ENCODE measurements at places on chromosomes 2 and 18.

GRCh38 chr18:5608846-5609245, 65.0 kb upstream of the EPB41L3 start:
- DNase-seq = no peak

DNA sequence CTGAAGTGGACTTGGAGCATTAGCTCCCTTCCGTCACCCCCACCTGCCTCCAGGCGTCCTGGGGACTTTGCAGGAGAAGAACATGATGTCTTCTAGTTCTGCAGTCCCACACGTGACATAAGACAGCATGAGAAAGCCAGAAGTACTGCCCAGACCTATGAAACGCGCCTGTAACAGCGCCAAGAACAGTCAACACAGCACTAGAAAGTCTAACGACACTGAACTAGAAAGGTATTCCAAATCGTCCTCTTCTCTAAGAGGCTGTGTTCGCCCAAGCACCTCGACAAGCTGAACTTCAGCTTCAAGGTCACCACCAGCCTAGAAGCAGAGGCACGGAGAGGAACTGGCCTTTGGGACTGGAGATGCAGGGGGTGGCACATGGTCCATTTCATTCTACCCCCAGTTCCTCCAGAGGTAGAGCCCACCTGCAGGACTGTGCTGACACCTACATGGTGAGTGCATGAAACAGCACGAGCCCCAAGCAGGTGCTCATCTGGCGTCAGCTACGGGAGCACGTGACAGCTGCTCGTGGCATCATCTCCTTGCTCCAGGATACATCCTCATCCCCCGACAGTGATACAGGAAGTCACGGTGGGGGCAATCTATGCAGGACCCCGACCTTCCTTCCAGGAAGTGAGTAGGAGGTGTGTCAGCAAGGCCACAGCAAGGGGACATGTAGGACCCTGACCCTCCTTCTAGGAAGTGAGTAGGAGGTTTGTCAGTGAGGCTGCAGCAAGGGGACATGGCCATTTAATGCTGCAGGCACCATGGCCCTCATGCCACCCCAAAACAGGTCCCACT, 3.7 kb downstream of the HDAC4 start:
- DNase-seq = no peak

DNA sequence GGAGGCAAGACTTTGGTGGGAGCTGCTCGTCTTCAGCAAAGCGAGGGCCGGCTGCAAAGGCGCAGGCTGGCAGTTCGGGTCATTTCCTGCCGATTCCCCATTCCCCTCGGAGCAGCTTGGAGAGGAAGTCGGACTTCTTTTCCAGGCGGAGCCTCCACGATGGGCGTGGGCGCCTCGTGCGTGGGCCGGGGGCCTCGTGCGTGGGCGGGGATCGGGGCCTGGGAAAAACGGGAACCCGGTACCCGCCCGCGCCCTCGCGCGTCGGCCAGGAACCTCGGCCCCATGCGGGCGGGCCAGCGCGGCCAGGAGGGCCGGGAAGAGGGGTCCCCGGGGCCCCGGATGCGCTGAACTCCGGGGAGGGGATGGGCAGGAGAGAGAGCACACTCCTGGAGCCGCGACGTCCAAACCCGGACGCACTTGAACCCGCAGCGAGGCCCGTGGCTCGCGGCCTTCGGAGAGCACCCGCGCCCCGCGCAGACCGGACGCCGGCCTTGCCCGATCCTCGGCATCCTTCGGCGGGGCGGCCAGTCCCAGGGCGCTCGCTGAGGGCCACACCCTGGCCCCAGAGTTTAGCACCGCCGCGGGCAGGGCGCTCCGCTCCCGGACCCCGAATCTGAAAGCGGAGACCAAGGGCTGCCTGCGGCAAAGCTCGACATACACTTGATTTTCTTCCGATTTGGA, 368.4 kb downstream of the MTX2 start:
- peak; percentile 61 for DNase-seq

DNA sequence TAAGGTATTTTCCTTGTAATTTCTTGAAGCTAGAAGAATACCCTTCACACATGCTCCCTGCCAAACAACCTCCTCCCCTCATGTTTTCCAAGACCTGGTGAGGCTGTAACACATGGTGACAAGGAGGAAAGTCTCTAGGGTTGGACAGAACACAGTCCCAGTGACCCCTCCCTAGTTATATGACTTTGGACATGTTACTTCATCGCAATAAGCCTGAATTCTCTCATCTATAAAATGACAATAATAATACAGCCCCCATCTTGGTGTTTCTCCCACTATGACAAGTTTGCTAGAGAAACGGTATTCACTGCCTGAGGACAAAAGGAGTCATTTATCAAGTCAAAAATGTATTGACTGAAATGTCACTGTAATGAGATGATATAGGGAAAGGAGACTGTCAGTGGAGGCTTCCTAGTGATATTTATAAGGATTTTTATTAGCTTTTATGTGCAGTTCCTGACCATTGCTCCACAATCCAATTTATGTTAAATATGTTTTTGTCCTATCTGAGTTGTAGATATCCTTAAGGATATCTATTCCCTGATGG, 464.4 kb downstream of the SUCLG1 start:
- no peak for DNase-seq

- DNase-seq = no peak
Observed at GRCh38 chr2:233031556-233032500, 644 bp upstream of the NEU2 start.

- no peak for DNase-seq
Observed at GRCh38 chr2:168841445-168841844, 39.0 kb downstream of the NOSTRIN start.

Data from muscle of back (tissue), 13 donors.